ENCODE measurements at places on chromosomes 11 and 22.

- DNase-seq: no peak
Observed at GRCh38 chr22:30927806-30928205, 40.8 kb downstream of the MORC2 start.

- DNase-seq: no peak
Observed at GRCh38 chr11:103109818-103110388, 677 bp downstream of the DYNC2H1 start.

DNA sequence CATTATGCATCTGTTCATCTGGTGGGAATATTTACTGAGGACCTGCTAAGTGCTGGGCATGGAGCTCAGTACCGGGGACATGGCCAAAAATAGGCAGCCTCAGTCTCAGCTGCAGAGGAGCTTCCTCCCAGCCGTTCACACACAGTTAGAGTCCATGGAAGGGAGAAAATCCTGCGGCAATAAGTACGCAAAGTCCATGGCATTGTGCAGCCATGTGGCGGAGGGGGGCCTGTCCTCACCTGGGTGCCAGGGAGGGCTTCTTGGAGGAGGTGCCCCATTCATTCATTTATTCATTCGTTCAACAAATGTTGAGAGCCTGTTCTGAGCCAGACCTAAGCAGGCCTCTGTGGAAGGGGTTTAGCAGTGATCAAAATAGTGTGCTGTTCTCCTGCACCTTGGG is 59.3 kb upstream of the ANO1 start:
- DNase-seq: no peak

DNA sequence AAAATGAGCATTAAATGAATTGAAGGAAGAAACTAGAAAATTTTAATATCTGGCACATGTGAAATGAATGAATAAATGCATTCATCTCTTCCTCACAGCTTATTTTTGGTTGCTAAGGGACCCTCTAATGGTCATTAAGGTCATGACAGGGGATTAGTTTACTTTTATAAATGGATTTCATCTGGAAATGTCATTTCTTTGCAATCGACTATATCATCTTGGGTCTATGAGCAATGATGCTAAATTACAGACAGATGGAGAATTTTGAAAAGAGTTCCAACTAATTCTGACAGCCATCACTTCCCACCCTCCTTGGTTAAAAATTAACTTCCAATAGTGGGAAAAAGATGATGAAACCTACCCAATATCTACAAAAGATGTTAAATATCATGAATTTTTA is 98.0 kb downstream of the KIF18A start:
- DNase-seq: no peak

- no peak for DNase-seq
Observed at GRCh38 chr11:6841694-6842093, 3.8 kb upstream of the OR10A5 start.

- no peak for DNase-seq
Observed at GRCh38 chr11:133509924-133510697, 22.2 kb downstream of the OPCML start.

DNA sequence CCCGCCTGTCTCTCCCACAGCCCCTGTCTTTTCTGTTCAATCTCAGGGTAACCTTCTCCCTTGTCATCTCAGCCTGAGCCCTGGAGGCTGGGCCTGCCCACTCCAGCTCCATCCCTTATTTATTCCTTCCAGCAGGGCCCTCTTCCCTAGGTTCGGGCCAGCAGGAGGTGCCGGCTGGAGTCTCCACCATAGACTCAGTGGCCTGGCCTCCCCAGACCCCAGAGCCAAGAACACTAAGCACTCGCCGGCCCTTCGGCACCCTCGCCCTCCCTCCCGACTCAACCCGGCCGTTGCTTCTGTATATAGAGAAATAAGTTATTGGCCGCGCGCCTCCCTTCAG is 1.4 kb upstream of the RAB1B start:
- no peak for DNase-seq

- peak; percentile 77 for DNase-seq
Observed at GRCh38 chr22:41800348-41801146, at the start of gene CCDC134. CCDC134 (plus strand) TSS chr22:41800679; CDS start chr22:41808891, 8,212 bp downstream.

DNA sequence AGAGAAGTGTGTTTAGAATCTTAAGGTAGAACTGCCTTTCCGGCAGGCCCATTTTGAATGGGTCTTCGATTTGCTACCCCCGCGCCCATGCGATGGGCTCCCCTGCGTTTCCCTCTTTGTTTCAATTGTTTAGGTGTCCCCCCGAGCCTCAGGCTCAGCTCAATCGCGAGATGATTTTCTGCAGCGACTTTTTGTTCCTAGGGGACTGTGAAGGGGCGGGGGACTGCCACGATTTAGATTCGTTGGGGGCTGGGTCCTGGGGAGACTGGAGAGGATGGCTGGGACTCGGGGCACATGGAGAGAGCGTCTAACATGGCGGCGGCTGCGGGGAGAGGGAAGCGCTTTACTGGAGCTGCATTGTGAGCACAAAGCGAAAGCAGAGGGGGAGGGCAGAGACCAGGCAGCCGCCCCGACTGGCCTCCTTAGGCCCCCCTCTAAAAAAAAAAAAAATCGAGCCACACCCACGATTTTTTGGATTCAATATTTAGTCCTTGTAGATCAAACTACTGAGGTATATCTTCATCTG is 1.7 kb downstream of the CAPRIN1 start:
- peak; percentile 75 for DNase-seq

GRCh38 chr22:31436132-31436531 is 36.7 kb downstream of the DRG1 start:
- no peak for DNase-seq

- DNase-seq: peak; percentile 49
Observed at GRCh38 chr22:31139866-31140716, at the start of gene PLA2G3. PLA2G3 (minus strand) TSS chr22:31140508; CDS start chr22:31140354, 154 bp downstream.

- no peak for DNase-seq
Observed at GRCh38 chr11:80505771-80506170, 1064.9 kb upstream of the TENM4 start.

DNA sequence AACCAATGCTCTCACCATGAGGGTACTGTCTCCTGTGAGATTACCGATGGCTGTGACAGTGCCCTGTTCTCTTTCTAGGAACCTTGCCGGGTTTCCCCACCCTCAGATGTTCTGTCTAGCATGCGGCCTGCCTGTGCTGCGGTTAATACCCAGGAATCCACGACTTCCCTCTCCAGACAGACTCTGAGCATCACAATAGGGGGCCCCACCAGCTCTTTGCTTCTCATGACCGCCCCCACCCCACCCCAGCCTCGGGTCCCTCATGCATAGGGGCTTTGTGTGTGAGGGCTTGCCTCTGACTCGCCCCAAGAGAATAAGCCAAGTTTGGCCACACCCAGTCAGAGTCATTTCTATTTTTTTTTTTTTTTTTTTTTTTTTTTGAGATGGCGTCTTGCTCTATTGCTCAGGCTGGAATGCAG is 10.3 kb downstream of the PARVG start:
- DNase-seq: no peak

DNA sequence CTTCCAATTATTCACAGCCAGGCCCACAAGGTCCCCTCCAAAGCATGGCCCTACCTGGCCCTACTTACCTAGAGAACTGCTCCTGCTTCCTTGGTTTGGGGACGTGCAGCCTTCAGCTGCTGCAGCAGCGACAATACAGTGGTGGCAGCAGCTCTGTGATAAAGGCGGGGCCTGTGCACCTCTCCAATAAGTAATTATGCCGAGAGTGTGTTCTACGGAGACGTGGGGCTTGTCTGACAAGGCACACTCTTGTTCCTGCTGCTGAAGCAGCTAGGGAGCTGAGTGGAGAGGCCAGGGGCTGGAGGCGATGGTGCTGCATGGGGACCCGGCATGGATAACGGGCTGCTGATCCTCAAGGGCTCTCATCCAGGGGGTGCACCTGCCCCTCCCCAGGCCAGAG is 98.0 kb upstream of the THY1 start:
- DNase-seq: no peak

DNA sequence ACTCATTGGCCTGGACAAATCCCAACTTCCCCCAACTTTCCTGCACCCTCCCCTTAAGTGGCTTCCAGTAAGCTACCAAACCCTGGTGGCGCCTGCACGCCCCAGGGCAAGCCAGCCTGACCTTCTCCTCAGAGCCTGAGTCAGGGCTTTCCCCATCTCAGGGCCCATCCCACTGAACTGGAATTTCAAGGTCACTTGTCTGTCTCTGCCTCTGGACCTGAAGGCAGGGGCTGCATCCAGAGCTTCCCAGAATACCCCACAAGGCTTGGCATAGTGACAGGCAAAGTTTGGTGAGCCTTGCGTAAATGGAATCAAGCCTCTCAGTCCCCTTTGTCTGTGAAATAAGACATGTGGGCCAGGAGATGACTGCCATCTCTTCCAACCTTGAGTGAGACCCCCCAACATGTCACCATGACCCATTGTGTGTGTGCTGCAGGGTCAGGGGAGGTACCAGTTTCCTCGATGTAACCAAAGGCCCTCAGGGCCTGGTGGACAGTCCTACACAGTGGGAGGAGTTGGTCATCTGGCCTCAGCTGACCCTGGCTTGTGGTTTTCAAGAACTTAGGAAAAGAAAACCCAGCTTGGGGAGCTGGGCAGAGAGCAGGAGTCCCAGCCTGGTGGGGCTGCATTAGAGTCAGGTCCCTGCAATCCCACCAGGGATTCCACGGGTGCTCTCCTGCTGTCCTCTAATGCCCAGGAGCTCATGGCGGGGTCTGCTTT is 8.9 kb downstream of the ALX4 start:
- DNase-seq: no peak

GRCh38 chr11:100512475-100512874 is 174.6 kb upstream of the ARHGAP42 start:
- peak; percentile 0 for DNase-seq

DNA sequence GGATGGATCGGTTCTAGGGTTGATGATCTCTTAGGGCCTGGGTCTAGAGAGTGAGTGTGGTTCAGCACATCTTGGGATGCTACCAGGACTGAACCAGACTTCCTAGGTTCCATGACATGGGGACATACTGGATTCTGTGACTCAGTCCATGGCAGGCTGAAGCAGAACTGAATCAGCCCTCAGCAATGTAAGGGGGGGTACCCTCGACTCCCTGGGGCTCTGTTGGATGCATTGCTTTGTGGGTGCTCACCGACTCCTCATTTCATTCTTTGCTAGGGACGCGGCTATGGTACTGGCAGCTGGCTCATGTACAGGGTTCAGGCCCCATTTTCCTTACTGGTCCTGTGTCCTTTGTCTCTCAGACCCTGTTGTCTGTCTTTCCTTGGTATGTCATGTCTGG is 733 bp upstream of the GRAMD1B start:
- DNase-seq: no peak

- DNase-seq: peak; percentile 48
Observed at GRCh38 chr11:65611758-65612603, 2.0 kb downstream of the MAP3K11 start.

- DNase-seq: no peak
Observed at GRCh38 chr11:83033371-83033770, 38.3 kb downstream of the RAB30 start.

- no peak for DNase-seq
Observed at GRCh38 chr22:48476577-48476976, 1351.1 kb downstream of the BRD1 start.

DNA sequence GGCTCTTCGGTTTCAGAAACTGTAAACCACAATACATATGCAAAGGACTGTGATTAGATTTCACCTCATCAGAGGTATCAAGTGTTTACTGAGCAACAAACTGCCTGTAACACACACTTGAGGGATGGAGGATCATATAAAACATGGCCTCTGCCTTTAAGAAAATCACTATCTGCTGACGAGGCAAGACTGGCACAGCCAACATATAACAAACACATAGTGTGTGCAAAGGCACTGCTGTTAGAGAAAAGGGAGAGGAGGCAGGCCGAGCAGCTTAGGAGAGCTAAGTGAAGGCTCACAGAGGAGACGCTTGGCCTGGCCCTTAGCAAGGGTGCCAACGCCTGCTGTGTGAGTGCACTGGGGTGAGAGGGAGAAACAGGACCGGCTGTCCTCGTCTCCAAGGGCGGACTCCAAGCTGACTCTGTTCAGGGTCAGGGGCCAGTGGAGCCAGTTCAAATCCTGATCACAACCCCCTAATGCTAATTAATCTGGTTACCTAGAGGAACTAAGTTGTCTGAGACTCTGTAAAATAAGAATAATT is 48.2 kb downstream of the LRFN4 start:
- no peak for DNase-seq

DNA sequence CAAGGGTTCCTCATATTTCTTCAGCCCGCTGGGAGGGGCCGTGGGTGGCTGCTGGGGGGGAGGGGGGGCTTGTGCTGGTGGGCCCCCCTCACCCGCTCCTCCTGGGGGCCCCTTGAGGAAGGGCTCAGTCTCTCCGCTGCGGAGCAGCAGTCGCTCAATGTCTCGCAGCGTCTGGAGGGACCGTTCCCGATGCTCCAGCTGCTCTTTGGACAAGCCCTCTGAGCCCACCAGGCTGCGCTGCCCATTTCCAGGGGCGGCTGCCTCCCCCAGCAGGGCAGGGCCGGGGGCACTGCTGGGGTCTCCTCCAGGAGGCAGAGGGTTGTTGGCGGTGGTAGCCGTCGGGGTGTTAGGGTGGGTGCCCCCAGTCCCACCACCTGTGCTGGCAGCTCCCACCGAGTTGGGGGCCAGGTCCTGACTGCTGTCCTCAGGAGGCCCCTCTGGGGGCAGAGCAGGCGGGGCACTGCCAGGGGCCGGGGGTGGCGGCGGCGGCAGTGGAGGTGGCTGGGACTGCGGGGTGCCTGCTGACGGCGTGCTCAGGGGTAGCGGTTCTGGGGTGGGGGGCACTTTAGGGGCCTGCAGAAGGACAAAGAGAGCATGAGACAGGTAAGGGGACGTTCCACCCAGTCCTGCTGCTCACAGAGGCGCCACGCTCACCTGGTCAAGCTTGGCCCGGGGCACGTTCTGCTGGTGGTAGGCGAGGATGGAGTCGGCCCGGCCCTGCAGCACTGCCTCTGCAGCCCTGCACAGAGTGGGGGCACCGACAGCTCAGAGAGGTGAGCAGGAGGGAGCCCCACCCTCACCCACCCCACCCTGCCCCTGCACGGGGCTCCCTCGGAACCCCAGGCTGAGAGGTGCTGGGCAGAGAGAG is 18.9 kb downstream of the CXCR5 start:
- DNase-seq: no peak

GRCh38 chr22:48154943-48155240 is 1392.4 kb downstream of the TBC1D22A start:
- no peak for DNase-seq

GRCh38 chr11:106879029-106879428 is 139.2 kb downstream of the GUCY1A2 start:
- DNase-seq: no peak

DNA sequence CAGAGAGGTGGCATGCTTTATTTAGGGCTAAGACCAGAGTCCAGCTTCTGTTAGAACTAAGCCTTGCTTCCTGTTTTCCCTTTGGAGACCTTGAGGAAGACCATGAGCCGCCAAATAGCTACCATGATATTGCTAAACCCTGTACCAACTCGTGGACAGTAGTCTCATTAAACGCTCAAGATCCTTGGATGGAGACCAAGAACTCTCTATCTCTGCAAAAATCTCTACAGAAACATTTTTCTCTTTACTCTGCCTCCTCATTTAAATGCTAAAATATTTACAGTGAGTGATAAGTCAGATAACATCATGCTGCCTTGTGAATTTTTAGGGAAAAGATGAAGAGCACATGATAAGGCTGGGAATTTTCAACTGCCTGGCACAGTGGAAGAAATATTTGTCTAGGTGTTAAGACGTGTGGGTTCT is 197.8 kb downstream of the MAML2 start:
- DNase-seq: peak; percentile 44

GRCh38 chr11:57604296-57605027 is 7.0 kb downstream of the SERPING1 start:
- DNase-seq: no peak

GRCh38 chr11:12540075-12540680 is 134.0 kb upstream of the TEAD1 start:
- peak; percentile 70 for DNase-seq

GRCh38 chr11:32658639-32659406 is 75.2 kb downstream of the EIF3M start:
- peak; percentile 25 for DNase-seq

GRCh38 chr11:34284156-34284555 is 73.7 kb downstream of the ABTB2 start:
- no peak for DNase-seq

GRCh38 chr11:69660001-69660500 is 15.1 kb downstream of the LTO1 start:
- no peak for DNase-seq
